Caki2 (cell line): ENCODE measurements at places on chromosomes 4 and X.

DNA sequence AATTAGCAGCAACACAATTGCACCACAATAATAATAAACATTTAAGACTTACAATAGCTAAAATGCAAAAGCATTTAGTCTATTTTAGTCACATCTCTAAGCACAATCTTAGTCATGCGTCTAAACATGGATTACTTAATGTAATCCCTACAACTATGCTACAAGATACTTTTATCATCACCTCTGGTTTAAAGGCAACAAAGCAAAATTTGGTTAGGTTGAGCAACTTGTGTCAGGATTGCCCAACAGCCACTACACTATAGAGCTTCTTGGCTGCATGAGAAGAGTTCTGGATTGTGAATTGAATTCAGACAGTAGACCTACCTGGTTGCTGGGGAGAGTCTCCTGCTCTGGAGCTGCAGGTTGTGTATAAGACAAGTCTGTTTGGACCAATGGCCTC lies 146.5 kb upstream of the PUDP start:
- DNase-seq: no peak

DNA sequence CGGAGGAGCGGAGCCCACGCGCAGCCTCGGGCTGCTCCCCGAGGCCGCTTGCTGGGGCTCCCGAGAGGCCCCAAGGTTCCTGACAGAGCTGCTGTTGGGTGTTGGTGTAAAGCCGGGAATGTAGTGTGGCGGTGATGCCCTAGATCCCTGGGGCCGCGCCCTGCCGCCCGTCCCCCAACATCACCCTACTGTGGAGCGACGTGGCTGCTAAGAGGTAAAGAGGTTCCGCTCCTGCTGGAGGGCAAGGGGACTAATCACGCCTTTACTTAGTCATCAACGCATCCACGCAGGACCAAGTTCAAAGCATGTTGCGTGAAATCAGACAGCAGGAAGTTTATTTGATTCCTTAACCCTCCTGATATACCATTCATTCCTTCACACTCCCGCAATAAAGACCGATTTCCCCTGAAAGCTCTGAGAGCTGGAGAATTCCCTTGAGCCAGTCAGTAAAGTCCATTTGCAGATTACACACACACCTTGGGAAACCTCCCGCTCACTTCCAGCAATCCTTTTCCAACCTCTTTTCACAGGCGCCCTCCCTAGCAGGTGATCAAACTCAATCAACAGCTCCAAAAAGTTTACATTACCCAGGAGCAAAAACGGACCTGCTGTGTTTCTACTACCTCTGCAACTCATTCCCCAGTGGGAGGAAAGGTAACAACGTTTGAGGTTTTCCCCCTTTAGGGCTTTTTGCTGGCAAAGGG lies 579 bp upstream of the GABRA2 start:
- DNase-seq: no peak

GRCh38 chr4:168188754-168189153 lies 96.4 kb downstream of the ANXA10 start:
- no peak for DNase-seq

DNA sequence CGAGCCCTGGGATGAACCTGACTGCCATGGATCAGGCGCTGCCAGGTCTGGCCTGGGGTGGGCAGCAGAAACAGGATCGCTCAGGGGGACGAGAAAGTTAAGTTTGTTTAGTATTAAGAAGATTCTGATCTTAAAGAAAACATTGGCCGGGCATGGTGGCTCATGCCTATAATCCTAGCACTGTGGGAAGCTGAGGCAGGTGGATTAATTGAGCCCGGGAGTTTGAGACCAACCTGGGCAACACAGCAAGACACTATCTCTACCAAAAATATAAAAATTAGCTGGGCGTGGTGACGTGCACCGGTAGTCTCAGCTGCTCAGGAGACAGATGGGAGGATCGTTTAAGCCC lies 696 bp upstream of the FLNA start:
- DNase-seq: peak; percentile 23

DNA sequence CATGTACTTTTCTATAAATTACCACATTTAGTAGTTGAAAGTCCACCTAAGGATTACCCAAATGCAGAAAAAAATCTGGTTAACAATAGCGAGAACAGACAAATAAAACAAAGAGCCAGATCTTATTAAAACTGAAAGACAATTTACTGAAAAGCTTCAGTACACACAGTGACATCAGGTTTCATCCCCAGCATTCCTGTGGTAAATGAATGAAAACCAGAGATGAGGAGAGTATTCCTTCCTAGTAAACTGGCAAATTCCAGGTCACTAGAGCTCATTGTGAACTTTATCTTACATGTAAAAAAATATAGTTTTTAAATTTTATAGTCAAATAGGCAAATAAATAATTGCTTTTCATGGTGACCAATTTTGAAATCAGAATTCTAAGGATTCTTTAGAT lies 1290.5 kb downstream of the ADGRL3 start:
- no peak for DNase-seq

DNA sequence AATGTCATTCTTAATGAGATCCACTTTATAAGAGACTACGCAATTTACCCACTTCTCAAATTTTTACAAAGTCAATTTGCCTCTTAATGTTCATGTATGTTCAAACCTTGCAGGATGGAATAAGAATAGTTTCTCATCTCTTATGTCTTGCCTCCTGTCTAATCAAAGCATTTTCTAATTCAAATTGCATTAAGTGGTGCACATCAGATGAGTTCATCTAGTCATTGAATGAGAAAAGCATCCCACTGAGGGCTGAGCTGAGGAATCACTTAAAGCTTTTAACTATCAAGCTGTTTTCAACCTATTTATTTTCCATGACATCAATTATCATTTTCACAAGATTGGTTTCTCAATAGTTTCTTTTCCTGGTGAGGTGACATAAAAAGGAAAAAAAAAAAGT lies 1964.0 kb downstream of the PCDH7 start:
- no peak for DNase-seq

DNA sequence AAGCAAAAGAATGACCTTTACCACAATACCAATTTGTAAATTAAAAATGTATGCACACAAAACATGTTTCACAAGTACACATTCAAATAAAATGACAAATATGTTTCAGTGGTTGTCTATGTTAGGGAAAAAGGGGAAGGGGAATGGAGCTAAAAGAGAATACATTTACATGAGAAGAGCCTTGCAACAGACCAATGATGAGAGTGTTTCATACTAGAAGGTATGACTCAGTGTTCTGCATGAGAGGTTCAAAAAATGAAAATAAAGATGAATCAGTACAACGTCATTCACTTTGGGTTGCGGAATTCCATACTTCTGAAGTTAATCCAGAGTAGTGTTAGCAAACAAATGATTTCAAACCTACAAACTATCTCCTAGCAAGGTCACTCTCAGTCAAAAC lies 51.7 kb downstream of the RPGR start:
- peak; percentile 71 for DNase-seq

- no peak for DNase-seq
Observed at GRCh38 chrX:153372949-153373348, 28.2 kb downstream of the PNMA6E start.
